ENCODE measurements at places on chromosomes 1 and 21. TPM values are rescaled to one million over a fixed set of nuclear protein-coding genes. Genes with fewer than 3 reads are reported as not detected.
A peak's percentile ranks its signal among the peaks of the same experiment; 100 is the strongest.

GRCh38 chr1:50995651-50996050 lies 25.6 kb downstream of the CDKN2C start:
- H3K27ac ChIP-seq: no peak overlapping the region
- H3K4me3 ChIP-seq: no peak overlapping the region
- no peaks in the 10 kb centered on the region for H3K4me1 ChIP-seq
- DNase-seq: no peak
- no peaks in the 10 kb centered on the region for H3K36me3 ChIP-seq

DNA sequence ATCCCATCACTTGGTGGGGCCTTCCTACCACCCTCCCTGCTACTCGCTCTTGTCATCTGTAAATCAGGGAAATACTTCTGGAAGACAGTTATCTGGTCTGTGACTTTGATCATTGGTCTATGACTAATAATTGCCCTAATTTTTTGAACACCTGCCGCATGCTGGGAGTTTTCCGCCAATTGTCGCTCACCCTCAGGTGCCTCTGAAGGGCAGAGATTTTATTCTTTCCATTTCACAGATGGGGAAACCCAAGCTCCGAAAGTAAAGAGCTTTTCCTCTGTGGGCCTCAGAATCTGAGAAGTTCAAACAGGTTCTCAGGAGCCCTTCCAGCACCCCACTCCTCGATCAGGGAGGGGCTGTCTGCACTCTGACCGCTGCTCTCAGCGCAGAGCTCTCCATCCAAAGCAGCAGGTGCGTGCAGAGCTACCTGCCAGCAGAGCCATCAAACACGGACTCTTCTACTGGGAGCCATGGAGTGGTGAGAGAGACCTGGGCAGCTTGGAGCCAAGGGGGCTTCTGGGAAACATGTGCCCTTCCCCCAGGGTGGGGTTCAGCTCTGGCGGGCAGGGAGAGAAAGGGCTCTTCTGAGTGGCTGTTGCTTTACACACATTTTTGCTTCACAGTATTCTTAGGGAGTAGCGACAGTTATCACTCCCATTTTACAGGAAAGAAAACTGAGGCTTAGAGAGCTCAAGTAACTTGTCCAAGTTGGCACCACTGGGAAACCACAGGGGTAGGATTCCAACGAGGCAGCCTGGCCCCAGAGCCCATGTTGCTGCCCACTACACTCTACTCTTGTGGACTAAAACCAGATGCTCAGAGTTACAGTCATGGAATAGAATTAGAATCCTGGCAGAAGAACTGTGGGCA lies 5.8 kb upstream of the RUNX3 start:
- DNase-seq: no peak
- H3K4me1 ChIP-seq: peaks cover 15% of the 10 kb centered on the region
- peaks cover 63% of the 10 kb centered on the region for H3K27me3 ChIP-seq
- no peak overlapping the region for H3K27ac ChIP-seq

- H3K4me1 ChIP-seq: no peaks in the 10 kb centered on the region
- H3K4me3 ChIP-seq: no peak overlapping the region
- no peak overlapping the region for H3K27ac ChIP-seq
- H3K27me3 ChIP-seq: no peaks in the 10 kb centered on the region
- DNase-seq: peak; percentile 27
These were observed 321.6 kb upstream of the LRRC7 start for GRCh38 chr1:69246109-69246508.

APOBEC4 gene
- polyA plus RNA-seq: not detected

DNA sequence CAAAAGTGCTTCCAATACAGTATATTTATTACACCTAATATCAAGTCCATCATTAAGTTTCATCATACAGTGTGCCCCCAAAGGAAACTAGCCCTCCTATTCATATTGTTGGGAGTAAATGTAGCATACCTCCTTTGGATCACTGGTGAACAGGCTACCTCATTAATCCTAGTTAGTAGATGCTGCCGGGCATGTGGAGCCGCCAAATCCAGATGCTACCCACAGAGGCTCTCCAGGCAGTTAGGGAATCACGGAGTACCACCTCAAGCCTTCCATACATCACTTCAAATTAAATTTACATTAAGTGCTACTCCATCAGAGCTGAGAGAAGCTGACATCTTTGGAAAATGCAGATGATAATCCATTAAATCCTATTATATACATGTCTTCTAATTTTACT lies 121.7 kb upstream of the FOXD3 start:
- no peaks in the 10 kb centered on the region for H3K4me1 ChIP-seq

DNA sequence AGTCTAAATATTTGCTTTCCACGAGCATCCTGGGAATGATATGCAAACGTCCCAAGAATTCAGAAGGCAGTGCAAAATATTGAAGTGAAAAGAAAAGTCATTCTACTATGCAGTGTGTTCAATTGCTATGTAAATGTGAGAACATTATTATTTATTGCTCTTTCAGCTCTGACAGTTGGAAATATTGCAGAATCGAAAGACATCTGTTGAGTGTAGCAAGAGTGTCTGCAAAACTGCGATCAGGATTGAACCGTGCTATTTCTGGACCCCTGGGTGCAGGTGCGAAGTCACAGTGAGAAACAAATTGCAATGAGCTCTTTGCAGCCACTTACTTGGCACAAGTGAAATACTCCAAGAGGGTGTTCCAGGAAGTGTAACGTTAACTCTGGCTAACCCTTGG lies 566.4 kb downstream of the AJAP1 start:
- peaks cover 3% of the 10 kb centered on the region for H3K27me3 ChIP-seq
- no peaks in the 10 kb centered on the region for H3K4me1 ChIP-seq
- no peak overlapping the region for H3K27ac ChIP-seq
- H3K36me3 ChIP-seq: no peaks in the 10 kb centered on the region

IFNLR1 gene
- 0.72 TPM for polyA plus RNA-seq

ATP1A2 gene
- 44.6 TPM for polyA plus RNA-seq

DNA sequence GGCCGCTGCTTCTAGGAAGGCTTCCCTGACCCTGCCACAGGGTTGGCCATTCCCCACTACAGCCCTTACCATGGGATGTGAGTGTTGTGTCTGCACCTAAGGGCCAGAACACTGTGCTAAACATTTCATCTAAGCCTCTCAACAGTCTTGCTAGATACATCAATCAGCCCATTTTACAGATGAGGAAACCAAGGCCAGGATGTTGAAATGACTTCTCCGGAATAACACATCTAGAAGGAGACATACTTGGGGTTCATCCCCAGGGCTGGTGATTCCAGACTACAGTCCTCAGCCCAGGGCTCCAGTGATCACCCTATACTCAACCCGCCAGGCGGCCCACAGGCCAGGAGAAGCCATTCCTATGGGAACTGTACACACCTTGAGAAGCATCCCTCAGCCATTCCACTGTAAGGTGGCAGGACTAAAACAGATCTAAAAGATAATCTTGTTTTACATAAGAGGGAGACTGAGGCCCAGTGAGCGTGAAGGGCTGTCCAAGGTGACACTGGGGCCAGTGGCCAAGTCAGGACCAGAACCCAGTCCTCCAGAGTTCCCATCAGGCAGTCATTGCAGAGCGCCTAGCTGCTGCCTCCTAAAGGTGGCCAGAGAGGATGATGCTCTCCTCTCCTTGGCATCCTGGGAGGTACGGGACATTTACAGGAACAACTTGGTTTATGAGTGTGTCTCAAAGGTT lies 119.5 kb downstream of the GLIS1 start:
- no peak for DNase-seq
- H3K4me1 ChIP-seq: peaks cover 2% of the 10 kb centered on the region
- no peaks in the 10 kb centered on the region for H3K36me3 ChIP-seq

- H3K27me3 ChIP-seq: no peaks in the 10 kb centered on the region
- H3K36me3 ChIP-seq: no peaks in the 10 kb centered on the region
- no peak for DNase-seq
- H3K4me1 ChIP-seq: peaks cover 5% of the 10 kb centered on the region
- no peak overlapping the region for H3K27ac ChIP-seq
These were observed 275.5 kb upstream of the FMN2 start for GRCh38 chr1:239816081-239816782.

GRCh38 chr1:217435204-217435603 lies 195.7 kb downstream of the GPATCH2 start:
- DNase-seq: peak; percentile 61
- H3K4me3 ChIP-seq: no peak overlapping the region
- no peaks in the 10 kb centered on the region for H3K27me3 ChIP-seq
- H3K36me3 ChIP-seq: no peaks in the 10 kb centered on the region

CNIH3 gene
- polyA plus RNA-seq: 2.7 TPM

DNA sequence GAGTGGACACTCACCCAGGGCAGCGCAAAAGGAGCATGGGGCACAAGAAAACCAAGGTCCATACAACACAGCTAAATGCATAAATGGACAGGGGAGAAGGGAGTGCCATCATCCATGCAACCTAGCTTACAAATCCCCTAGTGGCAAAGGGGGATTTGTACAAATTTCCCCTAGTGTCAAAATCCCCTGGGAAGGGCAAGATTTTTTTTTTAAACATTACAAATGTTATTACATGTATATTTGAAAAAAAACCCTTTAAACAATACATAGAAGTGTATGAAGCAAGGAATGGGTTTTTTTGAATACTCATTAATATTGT lies 89.6 kb upstream of the IVNS1ABP start:
- no peaks in the 10 kb centered on the region for H3K36me3 ChIP-seq
- no peak overlapping the region for H3K4me3 ChIP-seq
- H3K4me1 ChIP-seq: no peaks in the 10 kb centered on the region
- no peaks in the 10 kb centered on the region for H3K27me3 ChIP-seq

DNA sequence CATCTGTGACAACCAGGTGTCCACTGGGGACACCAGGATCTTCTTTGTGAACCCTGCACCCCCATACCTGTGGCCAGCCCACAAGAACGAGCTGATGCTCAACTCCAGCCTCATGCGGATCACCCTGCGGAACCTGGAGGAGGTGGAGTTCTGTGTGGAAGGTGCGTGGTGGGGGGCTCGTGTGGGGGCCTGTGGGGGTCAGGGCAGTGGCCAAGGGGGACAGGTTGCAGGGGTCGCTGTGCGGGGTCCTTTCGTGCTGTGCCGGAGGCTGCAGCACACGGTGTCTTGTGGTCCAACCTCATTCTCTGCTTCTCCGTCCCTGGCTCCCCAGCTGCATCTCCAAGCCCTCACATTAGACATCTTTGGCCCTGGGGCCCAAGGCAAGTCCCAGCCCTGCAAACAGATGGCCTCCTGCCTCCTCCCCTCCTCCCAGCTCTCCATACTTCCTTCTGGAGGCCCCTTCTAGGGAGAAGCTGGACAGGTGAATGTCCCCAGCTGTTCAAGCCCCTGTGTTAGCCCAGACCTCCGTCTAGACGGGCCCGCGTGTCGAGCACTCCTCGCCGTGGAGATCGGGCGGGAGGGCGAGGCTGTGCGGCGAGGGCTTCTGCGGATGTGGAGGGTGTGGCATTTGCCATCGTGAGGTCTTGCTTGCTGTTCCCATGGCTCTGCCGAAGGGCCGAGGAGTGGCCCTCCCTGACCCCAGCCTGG lies 2.5 kb downstream of the AGRN start:
- peaks cover 3% of the 10 kb centered on the region for H3K27me3 ChIP-seq
- H3K4me1 ChIP-seq: peaks cover 64% of the 10 kb centered on the region
- DNase-seq: peak; percentile 34
- H3K27ac ChIP-seq: no peak overlapping the region

DNA sequence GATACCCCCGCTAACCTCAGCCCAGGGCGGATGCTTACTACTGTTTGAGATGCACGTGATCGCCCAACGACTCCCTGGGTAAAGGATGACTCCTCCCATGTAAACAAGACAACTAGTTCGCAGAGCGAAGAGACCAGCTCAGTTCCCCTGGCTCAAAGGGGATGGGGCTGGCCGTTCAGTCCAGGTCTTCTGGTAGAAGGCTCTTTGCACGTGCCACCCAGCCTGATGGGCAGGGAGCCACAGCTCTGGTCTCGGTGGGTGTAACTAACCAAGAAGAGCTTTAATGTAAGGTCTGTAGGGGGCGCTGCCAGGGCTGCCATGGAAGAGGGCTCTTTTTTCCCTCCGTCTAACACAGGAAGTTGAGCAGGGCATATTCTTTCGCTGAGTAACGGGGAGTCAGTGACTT lies 49.4 kb upstream of the PARP1 start:
- H3K27me3 ChIP-seq: no peaks in the 10 kb centered on the region
- DNase-seq: no peak
- H3K4me3 ChIP-seq: no peak overlapping the region

ELAPOR1 gene
- polyA plus RNA-seq: 0.31 TPM

GRCh38 chr1:30299393-30299792 lies 424.0 kb downstream of the MATN1 start:
- no peaks in the 10 kb centered on the region for H3K36me3 ChIP-seq
- no peak overlapping the region for H3K27ac ChIP-seq
- H3K4me3 ChIP-seq: no peak overlapping the region
- H3K27me3 ChIP-seq: peaks cover 2% of the 10 kb centered on the region

DNA sequence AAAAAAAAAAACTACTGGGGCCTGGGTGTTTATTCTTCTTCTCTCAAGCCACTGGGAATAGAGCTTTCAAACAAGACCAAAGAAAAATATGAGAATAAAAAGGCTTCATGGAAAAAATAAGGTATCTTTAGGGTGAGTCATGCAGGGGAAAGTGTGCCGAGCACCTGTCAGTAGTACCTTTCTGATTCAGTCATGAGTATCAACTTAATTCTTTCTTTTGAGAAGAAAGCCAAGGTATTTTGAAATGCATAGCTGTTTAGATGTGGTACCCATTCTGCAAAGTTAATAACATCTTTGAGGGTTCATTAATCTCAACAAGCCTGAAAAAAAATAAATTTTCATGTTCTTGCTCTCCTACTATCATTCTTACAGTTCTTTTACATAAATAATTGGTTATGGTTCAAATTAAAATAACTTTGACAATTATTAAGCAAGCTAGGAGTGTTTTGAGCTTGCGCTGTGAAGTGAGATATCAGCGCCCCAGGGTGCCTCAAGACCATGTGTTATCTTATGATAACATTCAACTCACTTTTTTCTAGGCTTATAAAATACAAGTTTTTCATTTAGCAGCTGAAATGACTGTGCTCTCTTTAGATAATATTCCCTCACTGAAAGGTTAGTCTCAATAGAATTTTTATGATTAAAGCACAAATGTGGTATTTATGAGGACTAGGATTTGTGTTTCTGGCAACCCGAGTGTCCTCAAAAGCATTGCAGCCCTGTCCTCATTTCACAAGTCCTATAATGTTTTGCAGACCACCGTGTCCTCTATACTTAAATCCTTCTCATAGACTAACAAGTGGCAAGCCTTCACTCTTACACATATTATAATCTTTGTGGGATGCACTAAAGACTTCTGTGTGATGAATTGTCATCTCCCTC lies 138.6 kb downstream of the SLC44A5 start:
- H3K4me3 ChIP-seq: no peak overlapping the region
- H3K27me3 ChIP-seq: no peaks in the 10 kb centered on the region
- no peaks in the 10 kb centered on the region for H3K4me1 ChIP-seq
- no peak for DNase-seq
- no peak overlapping the region for H3K27ac ChIP-seq

- H3K4me1 ChIP-seq: peaks cover 4% of the 10 kb centered on the region
- H3K4me3 ChIP-seq: no peak overlapping the region
- H3K36me3 ChIP-seq: no peaks in the 10 kb centered on the region
These were observed 96.5 kb downstream of the KIF14 start for GRCh38 chr1:200524092-200524491.

- H3K4me3 ChIP-seq: no peak overlapping the region
- no peak overlapping the region for H3K27ac ChIP-seq
- H3K27me3 ChIP-seq: no peaks in the 10 kb centered on the region
- no peaks in the 10 kb centered on the region for H3K4me1 ChIP-seq
- DNase-seq: no peak
These were observed 211.1 kb downstream of the MRPL39 start for GRCh38 chr21:25396135-25396711.

TNFRSF9 gene
- not detected for polyA plus RNA-seq

GRCh38 chr1:162565460-162565859 lies 3.9 kb downstream of the UAP1 start:
- H3K27ac ChIP-seq: no peak overlapping the region
- DNase-seq: no peak
- H3K36me3 ChIP-seq: peaks cover 10% of the 10 kb centered on the region

PGLYRP4 gene
- not detected for polyA plus RNA-seq
